ENCODE measurements at places on chromosomes 4 and X.

- DNase-seq = no peak
Observed at GRCh38 chr4:178871476-178871875, 1429.2 kb upstream of the AGA start.

DNA sequence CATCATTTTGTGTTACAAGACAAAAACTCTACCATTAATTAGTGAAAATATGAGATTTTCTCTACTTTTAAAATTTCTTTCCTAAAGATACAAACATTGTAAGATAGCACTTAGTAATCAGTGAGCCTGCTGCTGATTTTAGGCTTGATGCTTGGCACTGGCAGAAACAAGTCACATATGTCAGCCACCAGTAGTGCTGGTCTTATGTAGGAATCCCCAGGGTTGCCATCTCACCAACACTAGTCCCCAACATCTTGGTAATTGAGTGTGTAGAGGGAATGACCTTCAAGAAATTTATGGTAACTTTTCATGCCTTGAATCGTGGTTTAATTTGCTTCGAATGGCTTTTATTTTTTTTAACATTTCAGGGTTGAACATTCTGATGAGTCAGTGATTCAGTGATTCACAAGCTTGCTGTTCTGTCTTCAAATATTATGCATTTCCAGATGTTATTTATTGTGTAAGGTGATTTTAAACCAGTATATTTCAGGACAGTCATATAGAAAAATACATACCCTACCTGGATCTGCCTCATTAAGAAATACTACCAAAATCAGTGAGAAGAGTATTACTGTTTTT is 11.9 kb downstream of the EXOC1 start:
- DNase-seq = no peak

GRCh38 chr4:176302283-176303275 is 17.2 kb upstream of the SPCS3 start:
- peak; percentile 57 for DNase-seq

DNA sequence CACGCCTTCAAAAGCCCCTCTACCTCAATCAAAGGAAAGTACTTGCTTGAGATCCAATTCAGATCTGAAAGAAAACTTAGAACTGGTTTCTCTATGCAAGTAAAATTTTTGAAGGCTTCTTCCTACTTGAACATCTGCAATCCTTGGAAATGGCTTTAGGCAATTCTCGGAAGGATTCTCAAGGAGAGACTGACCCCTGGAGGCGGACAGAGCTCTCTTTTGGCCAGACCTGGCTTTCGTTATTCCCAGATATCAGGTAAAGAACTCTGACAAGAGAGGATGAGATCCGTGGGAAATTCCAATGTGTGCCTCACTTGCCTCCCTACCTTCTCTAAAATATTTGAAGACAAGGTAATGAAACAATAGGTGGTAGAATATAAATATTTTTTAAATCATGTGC is 670.3 kb upstream of the FAM241A start:
- DNase-seq = no peak

DNA sequence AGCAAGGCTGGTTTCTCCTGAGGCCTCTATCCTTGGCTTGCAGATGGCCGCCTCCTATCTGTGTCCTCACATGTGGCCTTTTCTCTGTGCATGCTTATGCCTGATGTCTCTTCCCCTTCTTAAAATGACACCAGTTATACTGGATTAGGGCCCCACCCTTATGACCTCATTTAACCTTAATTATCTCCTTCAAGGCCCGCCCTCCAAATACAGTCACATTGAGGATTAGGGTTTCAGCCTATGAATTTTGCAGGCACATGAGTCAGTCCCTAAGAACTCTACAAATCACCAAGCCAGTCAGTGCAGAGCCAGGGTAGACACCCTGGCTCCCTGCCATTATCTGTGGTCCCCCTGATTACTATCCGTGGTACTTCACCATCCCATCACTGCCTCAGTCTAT is 51.6 kb downstream of the MAML3 start:
- no peak for DNase-seq

- peak; percentile 95 for DNase-seq
Observed at GRCh38 chr4:184400375-184400870, 73.9 kb downstream of the IRF2 start.

DNA sequence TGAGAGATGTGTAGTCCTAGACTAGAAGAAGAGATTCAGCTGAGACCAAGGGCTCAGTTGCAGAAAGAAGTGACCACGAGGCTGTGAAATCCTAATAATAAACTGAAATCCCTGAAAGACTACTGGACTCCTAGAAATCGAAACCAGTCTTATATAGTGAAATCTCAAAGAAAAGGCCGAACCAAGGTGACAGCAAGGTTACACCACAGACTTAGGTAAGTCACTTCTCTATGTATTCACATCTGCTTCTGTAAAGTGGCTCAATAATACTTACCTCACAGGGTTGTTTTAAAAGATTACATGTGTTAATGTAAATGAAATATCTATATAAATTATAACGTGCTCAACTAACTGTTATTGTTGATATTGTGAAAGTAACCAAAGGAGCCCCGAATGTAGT is 60.3 kb downstream of the ARSJ start:
- no peak for DNase-seq

- DNase-seq = no peak
Observed at GRCh38 chr4:16007471-16008095, 44.6 kb upstream of the FGFBP2 start.

GRCh38 chrX:14915596-14915995 is 42.4 kb downstream of the MOSPD2 start:
- DNase-seq = no peak

GRCh38 chrX:153352858-153353257 is 18.9 kb downstream of the ZNF275 start:
- no peak for DNase-seq

- DNase-seq = no peak
Observed at GRCh38 chr4:135192751-135193535, 991.4 kb upstream of the PABPC4L start.

- no peak for DNase-seq
Observed at GRCh38 chrX:16018291-16018690, 105.1 kb upstream of the GRPR start.

DNA sequence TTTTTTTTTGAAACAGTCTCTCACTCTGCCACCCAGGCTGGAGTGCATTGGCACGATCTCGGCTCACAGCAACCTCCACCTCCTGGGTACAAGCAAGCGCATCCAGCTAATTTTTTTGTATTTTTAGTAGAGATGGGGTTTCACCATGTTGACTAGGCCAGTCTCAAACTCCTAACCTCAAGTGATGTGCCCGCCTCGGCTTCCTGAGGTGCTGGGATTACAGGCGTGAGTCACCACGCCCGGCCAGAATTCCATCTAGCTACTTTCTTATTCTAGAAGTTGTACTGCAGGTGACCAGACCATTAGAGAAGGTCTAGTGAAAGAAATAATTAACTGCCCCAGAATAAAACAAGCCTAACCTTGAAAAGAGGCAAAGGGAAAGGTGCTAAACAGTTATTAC is 2.3 kb downstream of the LRBA start:
- no peak for DNase-seq

GRCh38 chrX:51876441-51876840 is 17.0 kb upstream of the MAGED1 start:
- no peak for DNase-seq

- DNase-seq = no peak
Observed at GRCh38 chrX:48890296-48890925, 7.2 kb downstream of the TIMM17B start.

- no peak for DNase-seq
Observed at GRCh38 chr4:152935631-152936445, at the start of gene FHDC1. FHDC1 (plus strand) TSS chr4:152936323; CDS start chr4:152943058, 6,735 bp downstream.

GRCh38 chrX:66074920-66075879 is 35.3 kb upstream of the VSIG4 start:
- no peak for DNase-seq

DNA sequence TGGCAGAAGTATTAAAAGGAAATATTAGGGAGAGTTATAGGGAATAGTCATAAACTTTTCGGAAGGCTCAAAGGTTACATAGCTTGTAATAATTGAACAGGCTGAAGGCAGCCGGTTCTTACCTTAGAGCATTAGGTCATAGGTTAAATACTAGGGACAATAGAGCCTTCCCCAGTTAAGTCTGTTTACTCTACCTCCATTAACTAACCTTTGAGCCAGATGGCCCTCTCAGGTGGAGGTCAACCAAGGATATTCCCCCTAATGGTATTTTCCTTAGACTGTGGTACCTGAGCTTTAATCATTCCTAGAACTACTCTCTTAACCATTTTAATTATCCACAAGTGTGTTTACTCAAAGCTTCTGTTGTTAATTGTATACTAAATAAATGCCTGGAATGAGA is 920.9 kb upstream of the PABPC4L start:
- no peak for DNase-seq

DNA sequence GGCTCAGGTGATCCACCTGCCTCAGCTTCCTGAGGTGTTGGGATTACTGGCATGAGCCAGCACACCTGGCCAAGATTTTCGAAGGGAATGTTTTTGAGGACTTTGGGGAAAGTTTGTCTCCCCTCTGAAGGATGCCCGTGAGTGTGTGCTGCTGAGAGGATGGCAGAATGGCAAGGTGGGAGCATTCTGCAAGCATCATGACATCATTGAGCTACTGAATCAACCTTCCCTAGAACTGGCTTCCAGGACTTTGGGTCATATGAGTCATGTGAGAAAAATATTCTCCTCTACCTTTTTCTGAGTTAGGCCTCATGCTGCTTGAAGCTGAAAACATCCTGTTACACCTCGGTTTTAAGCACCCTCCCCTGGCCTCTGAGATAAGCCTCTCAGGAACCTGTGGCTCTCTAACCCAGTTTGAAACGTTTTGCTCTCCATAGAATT is 31.0 kb downstream of the TMEM131L start:
- DNase-seq = peak; percentile 59

DNA sequence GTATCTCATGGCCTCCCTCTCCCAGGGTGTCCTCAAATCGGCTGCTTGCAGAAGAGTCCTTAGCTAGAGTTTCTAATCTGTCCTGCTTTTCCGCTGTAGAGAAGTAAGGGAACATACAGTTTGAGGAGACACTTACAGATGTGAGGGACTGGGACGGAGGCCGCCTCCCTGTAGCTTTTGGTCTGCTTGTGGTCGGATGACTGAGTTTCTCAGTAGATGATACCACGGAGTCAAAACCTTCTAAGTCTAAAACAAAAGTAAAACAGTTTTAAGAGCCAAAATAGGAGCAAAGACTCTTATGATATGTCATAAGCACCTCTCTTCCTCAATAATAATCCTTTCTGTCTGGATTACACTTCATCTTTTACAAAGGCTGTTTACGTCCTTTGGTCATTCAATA is 34.5 kb upstream of the MAP3K15 start:
- DNase-seq = no peak

DNA sequence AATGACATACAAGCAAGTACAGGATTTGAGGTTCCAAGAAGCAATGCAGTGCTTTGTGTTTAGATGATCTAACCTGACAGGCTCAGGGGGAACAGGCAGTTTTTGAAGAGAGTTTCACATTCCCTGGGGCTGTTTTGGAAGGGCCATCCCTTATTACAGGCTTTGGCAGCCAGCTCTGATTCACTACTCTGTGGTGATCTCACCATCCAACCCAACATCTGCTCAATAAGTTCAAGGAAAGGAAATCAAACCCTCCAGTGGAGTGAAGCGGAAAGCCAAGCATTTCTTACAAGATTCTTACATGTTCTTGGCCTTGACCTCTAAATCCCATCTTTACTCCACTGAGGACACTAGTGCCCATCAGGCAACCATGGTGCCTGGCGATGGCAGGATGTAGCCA is 7.5 kb downstream of the IDS start:
- no peak for DNase-seq

DNA sequence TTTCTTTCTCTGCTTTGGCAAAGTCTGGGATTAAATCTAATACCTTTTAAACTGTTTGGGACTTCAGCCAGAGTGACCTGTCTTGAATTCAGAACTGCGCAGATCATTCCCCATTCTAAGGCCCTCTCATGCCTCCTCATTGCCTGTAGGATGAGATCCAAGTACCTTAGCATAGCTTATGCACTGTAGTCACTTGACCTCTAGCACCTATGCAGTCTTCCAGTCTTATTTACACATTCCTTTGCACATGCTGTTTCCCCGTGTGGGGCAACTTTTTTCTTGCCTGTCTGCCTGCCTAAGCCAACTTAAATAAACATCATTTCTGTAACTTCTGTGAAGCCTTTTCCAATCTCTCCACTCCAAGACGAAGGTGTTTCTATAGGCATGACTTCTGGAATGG is 68.4 kb downstream of the AR start:
- peak; percentile 20 for DNase-seq

- no peak for DNase-seq
Observed at GRCh38 chrX:50430917-50431575, 39.6 kb downstream of the DGKK start.

DNA sequence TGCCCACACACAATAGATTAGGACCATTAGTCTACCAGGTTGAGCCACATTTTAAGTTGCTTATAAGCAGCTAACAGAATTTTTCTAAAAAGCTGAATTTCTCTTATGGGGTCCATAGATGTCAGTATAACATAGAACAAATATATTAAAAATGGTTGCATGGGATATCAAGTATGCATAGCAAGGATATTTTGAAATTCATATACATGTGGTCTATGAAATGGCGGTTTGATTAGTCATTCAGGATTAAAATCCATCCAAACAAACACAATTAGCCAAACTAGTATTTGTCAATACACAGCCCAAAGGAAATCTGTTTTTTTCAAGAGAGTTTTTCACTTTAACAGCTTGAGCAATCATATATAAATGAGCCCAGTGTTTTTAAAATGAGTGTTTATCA is 33.5 kb upstream of the AMOT start:
- no peak for DNase-seq

DNA sequence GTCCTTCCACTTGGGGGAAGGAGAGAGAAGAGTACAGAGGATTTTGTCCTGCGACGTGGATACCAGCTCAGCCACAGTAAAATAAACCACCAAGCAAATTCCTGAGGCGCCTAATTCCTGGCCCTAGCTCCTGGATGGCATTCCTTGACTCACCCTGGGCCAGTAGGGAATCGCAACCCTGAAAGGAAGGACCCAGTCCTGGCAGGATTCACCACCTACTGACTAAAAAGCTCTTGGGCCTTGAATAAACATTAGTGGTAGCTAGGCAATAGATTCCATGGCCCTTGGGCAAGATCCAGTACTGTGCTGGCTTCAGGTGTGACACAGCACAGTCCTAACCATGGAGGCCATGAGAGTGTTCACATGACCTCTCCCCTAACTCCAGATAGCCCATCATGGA is 45.6 kb downstream of the GABRA3 start:
- no peak for DNase-seq

- DNase-seq = no peak
Observed at GRCh38 chr4:149498246-149498645, 317.4 kb downstream of the IQCM start.

GRCh38 chr4:16225167-16225862 is 956 bp downstream of the TAPT1 start:
- DNase-seq = peak; percentile 14

- no peak for DNase-seq
Observed at GRCh38 chr4:140309124-140309870, 64.1 kb upstream of the SCOC start.

- no peak for DNase-seq
Observed at GRCh38 chr4:154082760-154083535, 294.1 kb upstream of the SFRP2 start.

DNA sequence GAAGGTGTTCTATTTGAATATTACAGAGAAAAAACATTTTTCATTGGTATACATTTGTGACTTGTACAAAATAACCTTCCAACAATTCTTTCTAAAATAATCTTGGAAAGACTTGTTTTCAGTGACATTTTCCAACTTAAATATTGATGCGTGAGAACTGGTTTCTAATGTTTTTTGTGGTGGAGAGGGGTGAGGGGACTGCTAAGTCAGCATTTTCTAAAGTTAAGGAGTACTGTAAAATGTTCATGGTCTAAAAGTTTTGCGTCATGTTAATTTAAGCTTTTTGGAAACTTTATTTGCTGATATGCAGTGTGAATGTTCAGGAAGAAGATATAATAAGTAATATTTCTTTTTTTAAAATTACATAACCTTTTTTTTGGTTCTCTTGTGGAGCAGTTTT is 229.3 kb downstream of the MAGEB5 start:
- no peak for DNase-seq

All from lung microvascular endothelial cell (primary cell).